CD4-positive, alpha-beta T cell treated with Interleukin-17A for 4 hours (primary cell): ENCODE measurements at places on chromosomes 7 and 10.

DNA sequence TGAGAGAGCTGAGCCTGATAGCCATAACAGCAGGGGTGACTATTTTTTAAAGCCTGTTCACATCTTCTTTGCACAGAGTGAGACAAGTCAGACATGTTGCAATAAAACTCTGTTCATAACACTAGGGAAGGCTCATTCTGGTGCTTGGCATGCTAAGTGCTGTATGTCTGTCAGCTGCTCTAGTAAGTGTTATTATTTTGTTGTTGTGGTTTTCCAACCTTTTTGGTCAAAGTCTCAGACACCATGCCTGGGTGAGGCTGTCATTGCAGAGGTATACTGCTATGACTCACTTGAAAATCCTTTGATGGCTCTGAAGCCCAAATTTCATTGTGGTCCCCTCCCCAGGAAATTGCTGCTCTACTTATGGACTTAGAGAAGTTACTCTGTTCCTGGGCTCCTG is 129.7 kb downstream of the ADRA2A start:
- no peak for DNase-seq

GRCh38 chr7:154881526-154881925 is 121.4 kb downstream of the PAXIP1 start:
- DNase-seq, result no peak

GRCh38 chr10:68315582-68315981 is 16.3 kb upstream of the HNRNPH3 start:
- DNase-seq, result no peak

DNA sequence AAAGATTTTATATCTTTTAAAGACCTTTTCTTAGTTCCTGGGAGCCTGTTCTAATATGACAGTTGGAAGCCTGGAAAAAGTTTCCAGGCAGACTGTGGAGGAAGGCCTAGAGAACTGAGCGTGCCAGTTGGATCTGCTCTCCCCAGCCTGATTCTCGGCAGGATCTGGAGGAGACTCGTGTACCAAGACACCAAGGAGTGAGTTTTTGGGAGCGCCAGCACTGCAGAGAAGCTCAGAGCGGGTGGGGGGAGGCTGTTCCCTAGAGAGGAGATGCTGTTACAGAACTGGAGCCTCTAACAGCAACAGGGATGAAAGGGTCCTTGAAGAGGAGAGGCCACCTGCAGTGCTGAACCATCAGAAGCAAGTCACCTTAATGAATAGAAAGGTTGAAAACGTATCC is 52.9 kb downstream of the LYZL2 start:
- no peak for DNase-seq

- DNase-seq, result no peak
Observed at GRCh38 chr10:118810796-118811505, 56.2 kb upstream of the CACUL1 start.

- DNase-seq, result no peak
Observed at GRCh38 chr7:100066953-100067352, 14.6 kb downstream of the ZNF3 start.

DNA sequence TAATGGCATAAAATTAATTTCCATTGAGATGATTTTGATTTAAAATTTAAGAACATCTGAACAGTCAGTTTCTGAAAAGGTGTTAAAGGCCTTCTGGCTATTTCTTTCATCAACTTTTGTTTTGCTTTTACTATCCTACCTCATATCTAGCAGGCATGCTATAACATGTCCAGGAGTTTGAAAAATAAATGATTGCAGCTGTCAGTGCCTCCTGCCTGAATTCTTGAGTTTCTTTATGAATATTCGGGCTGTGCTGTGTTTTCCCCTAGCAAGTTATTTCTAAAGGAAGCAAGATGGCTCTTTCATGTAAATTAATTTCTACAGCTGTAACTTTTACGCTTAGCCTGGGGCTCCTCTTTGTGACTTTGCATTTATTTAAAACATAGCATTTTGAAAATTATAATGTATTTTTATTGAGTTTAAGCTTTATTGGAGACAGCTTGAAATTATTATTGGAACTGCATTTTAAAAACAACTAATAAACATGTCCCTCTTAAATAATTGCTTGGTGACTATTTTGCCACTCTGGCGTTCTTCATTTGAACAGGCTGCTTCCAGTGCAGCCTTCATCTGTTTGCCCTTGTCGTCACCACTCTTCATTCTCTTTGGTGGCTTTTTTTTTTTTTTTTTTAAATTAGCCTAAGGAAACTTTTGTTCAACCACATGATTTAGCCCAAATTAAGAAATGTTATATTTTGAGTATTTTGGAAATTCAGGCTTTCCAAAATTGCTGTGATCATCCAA is 1083.4 kb upstream of the LRRN3 start:
- no peak for DNase-seq

DNA sequence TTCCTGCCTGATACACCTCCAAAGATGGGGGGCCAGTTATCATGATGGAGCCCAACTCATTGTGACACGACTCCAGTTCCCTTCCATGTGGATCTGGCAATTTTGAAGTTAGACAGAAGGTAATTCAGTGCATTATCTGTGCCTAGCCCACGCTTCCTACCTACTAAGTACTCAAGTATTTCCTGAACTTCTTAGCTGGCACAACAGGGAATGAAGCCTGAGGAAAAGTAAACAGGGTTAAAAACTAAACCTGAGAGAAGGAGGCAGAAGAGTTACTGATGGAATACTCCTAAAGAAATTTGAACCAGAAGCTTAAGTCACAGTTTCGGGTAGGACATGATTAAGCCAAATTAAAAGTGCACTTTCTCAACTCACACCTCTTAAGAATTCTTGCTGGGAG is 1.1 kb upstream of the SEC31B start:
- no peak for DNase-seq

GRCh38 chr10:58691528-58691927 is 178.9 kb downstream of the BICC1 start:
- DNase-seq, result no peak

DNA sequence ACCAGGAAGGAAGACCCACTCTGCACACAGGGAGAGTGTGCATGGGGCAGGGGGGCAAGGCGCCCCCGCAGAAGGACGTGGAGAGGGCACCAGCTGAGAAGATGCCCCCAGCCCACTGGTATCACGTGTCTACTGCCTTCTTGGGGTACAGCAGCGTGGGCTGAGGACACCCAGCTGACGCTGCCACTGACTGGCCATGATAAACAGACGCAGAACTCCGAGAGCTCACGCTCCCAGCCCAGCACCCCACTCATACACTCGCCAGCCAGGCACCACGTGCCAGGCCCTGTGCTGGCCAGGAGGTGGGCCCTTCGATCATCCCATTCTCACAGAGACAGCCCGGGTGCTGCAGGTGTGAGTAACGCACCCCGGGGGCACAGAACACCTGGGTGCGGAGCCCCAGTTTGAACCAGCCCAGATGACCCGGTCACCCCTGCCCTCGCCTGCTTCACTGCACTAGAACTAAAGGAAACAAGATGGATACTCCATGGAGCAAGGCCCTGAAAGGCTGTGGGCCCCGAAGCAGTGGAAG is 199.8 kb downstream of the MAD1L1 start:
- DNase-seq, result no peak

GRCh38 chr10:1206601-1207000 is 150.4 kb downstream of the WDR37 start:
- no peak for DNase-seq

DNA sequence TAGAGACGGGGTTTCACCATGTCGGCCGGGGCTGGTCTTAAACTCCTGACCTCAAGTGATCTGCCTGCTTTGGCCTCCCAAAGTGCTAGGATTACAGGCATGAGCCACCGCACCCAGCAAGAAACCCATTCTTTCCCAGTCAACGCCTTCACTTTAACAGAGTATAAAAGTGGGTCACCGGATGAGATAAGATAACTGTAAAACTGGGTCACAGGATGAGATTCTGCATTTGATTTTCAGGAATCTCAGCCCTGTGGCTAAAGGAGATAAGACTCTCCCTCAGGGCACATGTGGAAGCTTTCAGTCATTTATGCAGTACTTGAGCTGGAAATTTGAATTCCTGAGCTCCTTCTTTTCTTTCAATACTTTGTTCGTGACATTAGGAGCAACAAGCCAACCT is 70.8 kb downstream of the LRRC17 start:
- no peak for DNase-seq

- no peak for DNase-seq
Observed at GRCh38 chr7:113197274-113197673, 78.9 kb upstream of the SMIM30 start.

- no peak for DNase-seq
Observed at GRCh38 chr10:113222207-113222606, 272.2 kb downstream of the TCF7L2 start.

GRCh38 chr7:101218236-101219125 is 516 bp downstream of the ZNHIT1 start:
- no peak for DNase-seq

DNA sequence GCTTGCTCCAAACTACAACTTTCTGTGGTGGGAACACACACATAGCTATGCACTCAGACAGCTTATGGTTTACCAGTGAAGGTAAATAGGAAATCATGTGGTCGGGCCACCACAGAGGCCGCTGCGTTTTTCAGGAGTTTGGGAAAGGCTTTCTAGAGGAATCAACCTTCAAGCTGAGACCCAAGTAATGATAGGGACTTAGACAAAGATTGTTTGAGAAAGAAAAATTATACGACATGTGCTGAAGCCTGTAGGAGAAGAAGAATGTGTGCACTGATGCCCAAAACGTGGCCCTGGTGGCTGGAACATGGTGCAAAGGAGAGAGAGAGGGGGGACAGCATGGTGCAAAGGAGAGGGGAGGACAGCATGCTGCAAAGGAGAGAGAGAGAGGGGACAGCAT is 61.2 kb upstream of the VIPR2 start:
- DNase-seq, result no peak

DNA sequence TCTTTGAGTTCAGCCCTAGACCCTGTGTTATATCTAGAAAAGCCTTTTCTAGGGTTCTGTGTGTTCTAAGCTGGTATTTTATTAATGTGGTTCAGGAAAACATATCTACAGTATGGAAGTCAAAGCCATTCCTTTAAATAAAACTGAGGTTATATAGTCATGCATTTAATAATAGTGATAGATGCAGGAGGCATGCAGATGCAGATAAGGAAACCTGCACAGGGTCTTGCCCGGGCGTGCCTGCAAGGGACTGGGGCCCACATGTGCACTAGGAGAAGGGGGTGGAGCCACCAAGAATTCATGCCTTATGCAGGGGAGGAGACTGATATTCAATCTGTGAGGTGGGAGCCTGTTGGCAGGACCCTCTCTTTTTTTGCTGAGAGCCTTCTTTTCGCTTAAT is 171.5 kb downstream of the PRPF18 start:
- DNase-seq, result no peak

DNA sequence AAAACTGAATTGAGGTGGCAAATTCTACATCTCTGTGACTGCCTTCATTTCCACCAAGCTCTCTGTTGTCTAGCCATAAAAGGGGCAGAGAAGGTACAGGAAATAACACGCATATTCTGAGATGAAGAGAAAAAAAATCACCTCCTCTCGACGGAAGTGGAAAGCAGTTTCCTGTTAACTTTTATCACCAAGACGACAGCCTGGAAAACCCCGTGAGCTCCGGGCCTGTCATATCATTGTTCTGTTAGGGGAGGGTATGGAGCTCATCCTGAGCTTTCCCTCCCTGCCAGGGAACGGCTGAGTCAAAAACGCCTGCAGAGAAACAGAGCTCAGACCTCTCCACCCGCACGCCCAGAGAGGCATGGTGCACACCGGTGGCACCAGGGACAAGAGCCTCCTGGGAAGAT is 200.3 kb downstream of the PRPF18 start:
- peak; percentile 76 for DNase-seq

- DNase-seq, result no peak
Observed at GRCh38 chr7:73834626-73835191, 3.9 kb downstream of the CLDN4 start.

GRCh38 chr7:44776211-44776610 is 20.3 kb upstream of the PPIA start:
- no peak for DNase-seq

- no peak for DNase-seq
Observed at GRCh38 chr7:98807068-98808048, 62.5 kb downstream of the TMEM130 start.

DNA sequence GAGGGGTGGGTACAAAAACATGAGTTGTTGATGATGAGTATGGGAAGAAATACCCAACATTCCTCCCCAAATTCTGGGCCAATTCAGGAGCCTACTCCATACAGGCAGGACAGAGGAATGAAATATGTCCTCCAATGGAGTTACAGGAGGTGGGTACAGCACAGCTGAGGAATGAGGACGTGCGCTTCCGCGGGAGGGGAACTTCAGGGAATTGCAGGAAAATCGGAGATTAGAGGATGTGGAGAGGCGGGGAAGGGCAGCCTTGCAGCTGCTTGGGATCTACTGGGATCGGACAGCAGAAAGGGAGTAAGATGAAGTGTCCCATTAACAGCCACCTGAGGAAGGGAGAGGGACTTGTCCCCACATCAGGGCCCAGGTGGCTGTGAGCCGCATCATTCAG is 50.2 kb downstream of the PDIA4 start:
- DNase-seq, result no peak

GRCh38 chr10:32141018-32141807 is 85.0 kb upstream of the KIF5B start:
- DNase-seq, result no peak

- DNase-seq, result no peak
Observed at GRCh38 chr10:122145113-122145512, 126.0 kb upstream of the BTBD16 start.

DNA sequence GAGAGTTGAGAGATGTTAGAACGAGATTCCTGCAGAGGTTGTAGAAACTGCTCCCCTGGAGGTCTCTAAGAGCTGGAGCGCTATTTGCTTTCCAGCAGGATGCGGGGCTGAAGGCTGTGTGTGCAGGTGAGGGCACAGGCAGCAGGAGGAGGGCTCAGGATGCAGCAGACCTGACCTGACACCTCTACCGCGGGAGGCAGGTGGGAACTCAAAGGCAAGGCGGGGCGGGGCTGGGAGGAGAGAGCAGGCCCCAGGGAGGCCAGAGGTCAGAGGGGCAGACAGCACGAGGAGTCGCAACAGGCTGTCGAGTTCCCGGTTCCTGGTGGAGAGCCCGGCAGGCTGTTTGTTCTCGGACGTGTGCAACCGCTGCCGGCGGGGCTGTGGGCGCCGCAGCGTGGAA is 7.9 kb upstream of the CRTAC1 start:
- no peak for DNase-seq

- no peak for DNase-seq
Observed at GRCh38 chr7:122033641-122034040, 110.4 kb downstream of the AASS start.

GRCh38 chr7:2959828-2960599 is 83.7 kb downstream of the CARD11 start:
- DNase-seq, result no peak

DNA sequence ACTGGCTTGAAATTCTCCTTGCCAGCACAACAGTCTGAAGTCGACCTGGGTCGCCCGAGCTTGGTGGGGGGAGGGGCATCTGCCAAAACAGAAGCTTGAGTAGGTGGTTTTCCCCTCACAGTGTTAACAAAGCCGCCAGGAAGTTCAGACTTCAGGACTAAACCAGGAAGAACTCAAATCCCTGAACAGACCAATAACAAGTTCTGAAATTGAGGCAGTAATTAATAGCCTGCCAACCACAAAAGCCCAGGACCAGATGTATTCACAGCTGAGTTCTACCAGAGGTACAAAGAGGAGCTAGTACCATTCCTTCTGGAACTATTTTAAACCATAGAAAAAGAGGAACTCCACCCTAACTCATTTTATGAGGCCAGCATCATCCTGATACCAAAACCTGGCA is 45.3 kb downstream of the LRRC72 start:
- no peak for DNase-seq

- peak; percentile 37 for DNase-seq
Observed at GRCh38 chr10:26721561-26721960, 24.1 kb downstream of the PDSS1 start.

- DNase-seq, result no peak
Observed at GRCh38 chr10:78700413-78700812, 368.4 kb upstream of the ZMIZ1 start.

GRCh38 chr7:135756191-135756590 is 7.6 kb upstream of the FAM180A start:
- DNase-seq, result no peak

GRCh38 chr7:133358708-133359107 is 105.8 kb downstream of the EXOC4 start:
- no peak for DNase-seq
